ENCODE measurements at places on chromosomes 12 and 14. TPM values are rescaled to one million over a fixed set of nuclear protein-coding genes. Genes with fewer than 3 reads are reported as not detected.

GRCh38 chr14:61599942-61600341 is 95.4 kb upstream of the HIF1A start:
- DNase-seq: no peak

DNA sequence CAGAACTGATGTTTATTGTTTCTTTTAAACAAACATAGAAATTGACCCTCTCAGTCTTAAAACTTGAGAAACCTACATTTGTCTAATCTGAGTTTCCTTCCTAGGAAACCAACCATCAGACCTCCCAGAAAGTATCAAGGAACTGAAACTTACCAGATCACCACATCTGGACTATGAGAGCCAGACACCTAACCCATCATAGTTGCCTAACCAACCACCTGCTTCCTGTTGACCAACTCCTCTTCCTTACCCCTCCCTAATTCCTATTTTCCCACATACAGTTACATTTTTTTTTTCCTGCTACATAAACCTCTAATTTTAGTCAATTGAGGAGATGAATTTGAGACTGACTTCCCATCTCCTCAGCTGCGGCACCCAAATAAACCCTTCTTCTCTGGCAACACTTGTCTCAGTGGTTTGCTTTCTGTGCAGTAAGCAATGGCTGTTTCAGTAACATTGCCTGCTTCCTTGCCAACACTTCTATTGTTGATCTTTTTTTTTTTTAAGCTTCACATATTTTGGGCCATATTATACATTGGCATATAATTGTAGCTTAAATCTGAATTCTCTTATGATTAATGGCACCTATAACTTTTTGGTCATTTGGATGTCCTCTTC is 34.3 kb downstream of the KLRD1 start:
- peak; percentile 75 for DNase-seq

- DNase-seq: no peak
Observed at GRCh38 chr14:60867503-60868172, 113.2 kb downstream of the TRMT5 start.

PLCZ1 gene
- total RNA-seq: not detected

DNA sequence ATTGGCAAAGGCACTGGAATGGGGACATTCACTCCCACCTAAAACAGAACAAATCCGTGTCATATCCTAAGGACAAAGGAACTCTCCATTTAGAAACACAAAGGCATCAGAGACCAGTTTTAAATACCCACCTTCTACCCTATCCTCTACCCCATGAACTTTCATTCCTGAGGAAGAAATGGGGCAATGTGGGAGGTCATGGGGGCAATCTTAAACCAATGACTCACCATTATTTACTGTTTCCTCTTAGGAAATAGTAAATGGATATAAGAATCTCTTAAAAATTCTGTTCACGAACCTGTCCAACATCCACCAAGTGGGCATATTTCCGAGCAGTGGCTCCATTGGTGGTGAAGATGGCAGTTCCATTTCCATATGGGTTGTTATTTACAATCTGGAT is 19.4 kb downstream of the ALDH6A1 start:
- no peak for DNase-seq

CACNA2D4 gene
- total RNA-seq: not detected

NUP37 gene
- total RNA-seq: 72.8 TPM

LIN52 gene
- total RNA-seq: 16.9 TPM

RBMS2 gene
- total RNA-seq: 1.1 TPM

ETFBKMT gene
- 2.8 TPM for total RNA-seq

- DNase-seq: no peak
Observed at GRCh38 chr12:64526859-64527258, 74.9 kb downstream of the TBK1 start.

STAC3 gene
- total RNA-seq: 6.8 TPM

GRCh38 chr14:40576880-40577478 is 1029.7 kb upstream of the LRFN5 start:
- DNase-seq: no peak

DNA sequence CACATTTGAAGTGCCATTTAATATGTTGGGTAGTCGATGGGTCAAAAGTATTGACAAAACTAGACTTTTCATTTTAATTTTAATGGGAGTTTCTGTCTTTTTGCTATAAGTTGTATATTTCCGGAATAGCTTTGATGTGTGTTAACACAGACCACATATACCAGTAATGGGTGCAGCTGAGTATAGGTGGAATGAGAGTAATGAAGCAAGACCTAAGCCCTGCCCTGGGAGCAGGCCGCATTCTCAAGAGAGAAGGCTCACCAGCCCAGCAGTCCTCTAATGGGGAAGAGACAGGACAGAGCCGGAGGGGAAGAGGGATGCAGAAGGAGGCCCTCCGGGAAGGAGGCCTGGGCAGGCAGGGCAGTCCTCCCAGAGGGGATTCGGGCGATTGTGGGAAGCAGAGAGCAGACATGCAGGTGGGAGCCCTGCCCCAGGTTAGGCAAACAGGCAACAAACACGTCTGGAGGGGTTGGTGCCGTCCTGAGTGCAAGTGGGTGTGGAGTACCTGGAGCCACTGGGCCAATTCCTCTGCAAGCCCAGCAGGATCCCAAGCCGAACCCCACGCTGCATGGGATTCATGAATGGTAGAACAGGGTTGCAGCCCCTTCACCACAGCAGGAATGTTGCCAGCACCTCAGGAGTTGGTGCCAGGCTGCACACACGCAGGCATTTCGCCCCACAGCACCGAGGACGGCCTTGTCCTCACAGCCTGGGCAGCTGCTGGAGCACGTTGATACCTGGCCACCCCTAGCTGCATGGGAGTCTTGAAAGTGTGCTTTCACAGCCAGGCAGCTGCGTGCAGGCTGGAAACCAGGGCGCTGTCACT is 7.8 kb downstream of the CKB start:
- no peak for DNase-seq

DNA sequence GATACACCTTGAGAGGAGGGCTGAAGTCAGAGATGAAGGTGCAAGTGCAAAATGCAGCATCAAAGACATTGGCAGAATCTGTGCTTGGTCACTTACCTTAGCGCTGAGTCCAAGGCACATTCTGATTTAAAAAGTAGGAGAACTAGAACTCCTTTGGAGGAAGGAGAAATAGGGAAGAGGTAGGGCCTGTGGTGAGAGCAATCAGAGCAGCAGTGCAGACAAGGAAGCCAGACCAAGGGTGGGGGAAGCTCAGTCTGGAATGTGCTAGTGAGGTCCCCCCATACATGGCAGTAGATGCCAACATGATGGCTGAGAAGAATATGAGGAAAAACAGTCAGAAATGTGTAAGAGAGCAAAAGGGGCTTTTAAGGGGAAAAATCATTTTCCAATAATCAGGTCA is 206.5 kb downstream of the SSPN start:
- no peak for DNase-seq

DNA sequence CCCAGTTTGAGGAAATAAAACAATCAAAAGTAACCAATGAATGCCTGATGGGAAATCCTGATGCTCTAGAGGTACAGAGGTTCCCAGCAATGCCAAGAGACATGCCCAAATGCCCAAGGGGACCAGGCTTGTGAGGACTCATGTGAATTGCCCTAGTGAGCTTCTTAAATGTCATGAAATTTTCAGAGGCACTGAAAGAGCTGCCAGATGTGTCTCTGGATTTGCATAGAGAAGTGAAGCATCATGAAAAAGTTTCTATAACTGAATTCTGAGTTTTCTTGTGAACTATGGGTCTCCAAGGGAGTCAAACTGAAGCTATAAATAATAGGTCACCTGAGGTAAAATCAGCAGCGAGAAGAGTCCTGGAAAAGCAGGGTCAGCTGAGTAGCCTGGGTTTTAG is 9.9 kb downstream of the PTPRR start:
- no peak for DNase-seq

GRCh38 chr14:92794547-92794941 is 439 bp downstream of the GOLGA5 start:
- DNase-seq: no peak

CFAP251 gene
- total RNA-seq: 4.8 TPM

DNA sequence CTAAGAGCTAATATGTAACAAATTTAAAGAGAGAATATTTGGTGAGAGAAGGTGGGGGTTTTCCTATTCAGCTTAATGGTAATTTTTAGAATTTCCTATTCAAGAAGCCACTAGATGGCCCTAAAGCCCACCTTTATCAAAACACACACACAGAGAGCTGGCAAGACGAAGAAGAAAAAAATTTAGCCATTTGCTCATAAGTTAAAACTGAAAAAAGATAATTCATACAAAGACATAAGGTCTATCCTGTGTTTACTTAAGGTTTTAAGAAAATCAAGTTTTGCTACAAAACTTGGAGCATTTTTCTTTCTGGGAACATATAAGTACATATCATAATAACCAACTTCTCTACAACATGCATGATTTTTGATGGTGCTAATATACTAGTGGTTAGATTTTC is 46.8 kb upstream of the PCED1B start:
- DNase-seq: peak; percentile 60

CCDC177 gene
- not detected for total RNA-seq

- no peak for DNase-seq
Observed at GRCh38 chr12:5921966-5922899, 22.8 kb downstream of the ANO2 start.

SLC25A47 gene
- total RNA-seq: not detected

DNA sequence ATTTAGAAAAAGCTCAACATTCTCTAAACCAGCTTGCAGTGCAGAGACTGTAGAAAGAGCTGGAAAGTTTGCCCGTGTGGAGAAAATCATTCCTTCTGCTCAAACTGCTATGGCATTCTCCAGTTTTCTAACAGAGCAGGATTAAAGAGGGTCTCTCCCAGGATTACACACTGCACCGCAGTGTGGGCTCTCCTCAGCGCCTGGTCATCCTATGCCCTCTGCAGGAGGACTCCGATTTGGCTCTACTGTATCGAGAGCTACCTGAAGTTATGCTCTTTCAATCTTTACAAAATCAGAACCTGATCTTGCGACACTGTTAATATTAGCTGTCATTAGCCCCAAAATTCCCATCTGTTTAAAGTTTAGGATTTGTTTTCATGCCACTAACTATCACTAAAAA is 33.0 kb downstream of the BHLHE41 start:
- DNase-seq: no peak

- no peak for DNase-seq
Observed at GRCh38 chr14:98503086-98503815, 768.7 kb downstream of the BCL11B start.

Data from OCI-LY7 (cell line).